Stimulated activated CD4-positive, alpha-beta T cell treated with anti-CD3 and anti-CD28 coated beads, Interleukin-1b, Interleukin-23, amount 100 ng/mL, for 1 hour (primary cell): ENCODE measurements at places on chromosomes 1 and 21.

- no peak for DNase-seq
Observed at GRCh38 chr1:63512584-63512983, 10.4 kb downstream of the ITGB3BP start.

DNA sequence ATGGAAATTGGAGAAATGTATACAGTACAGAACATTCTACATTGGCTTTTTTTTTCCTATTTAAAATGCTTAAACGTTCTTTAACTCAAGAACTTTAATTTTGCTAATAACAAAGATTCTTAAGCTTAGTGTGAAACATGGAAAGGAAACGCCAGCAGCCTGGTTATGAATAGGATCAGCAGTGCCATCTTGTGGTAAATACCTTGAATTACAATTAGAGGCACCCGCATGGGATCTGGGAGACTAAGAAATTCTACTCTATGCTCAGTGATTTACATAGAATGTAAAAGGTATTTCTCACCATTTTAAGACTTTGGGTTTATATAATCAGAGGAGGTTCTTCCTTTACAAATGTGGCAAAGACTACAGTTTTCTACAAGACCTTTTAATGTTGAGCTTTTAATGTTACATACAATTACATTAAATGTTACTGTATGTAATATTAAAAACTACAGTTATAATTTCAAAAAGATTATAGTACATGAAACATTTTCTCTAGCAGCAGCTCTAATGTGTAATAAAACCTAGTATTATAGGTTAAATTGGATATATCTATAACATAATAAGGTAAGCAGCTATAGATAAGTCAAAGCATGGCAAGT is 32.1 kb upstream of the APOBEC4 start:
- no peak for DNase-seq

GRCh38 chr1:16286122-16286521 is 49.1 kb upstream of the CPLANE2 start:
- no peak for DNase-seq

- DNase-seq = no peak
Observed at GRCh38 chr1:234929369-234929768, 199.3 kb downstream of the TOMM20 start.

DNA sequence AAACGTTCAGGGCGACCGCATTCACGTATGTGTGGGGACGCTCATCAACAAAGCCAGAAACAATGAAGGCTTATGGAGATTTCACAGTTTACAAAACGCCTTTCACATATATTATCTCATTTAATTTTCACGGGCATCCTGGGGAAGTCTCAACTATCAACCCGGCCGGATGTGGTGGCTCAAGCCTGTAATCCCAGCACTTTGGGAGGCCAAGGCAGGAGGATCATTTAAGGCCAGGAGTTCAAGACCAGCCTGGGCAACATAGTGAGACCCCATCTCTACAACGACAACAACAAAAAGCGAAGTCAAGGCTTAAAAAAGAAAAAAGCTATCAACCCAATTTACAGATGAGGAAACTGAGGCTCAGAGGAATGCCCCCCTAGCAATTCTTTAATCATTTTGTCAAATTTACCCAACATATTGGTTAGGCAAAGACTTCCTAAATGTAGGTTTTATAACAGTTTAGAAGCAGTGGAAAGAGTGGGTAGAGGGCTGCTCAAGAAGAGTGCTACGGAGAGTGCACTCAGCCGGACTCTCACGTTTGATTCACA is 28.3 kb downstream of the SLC66A1 start:
- no peak for DNase-seq

- DNase-seq = no peak
Observed at GRCh38 chr1:173248247-173248940, 41.3 kb upstream of the TNFSF4 start.

DNA sequence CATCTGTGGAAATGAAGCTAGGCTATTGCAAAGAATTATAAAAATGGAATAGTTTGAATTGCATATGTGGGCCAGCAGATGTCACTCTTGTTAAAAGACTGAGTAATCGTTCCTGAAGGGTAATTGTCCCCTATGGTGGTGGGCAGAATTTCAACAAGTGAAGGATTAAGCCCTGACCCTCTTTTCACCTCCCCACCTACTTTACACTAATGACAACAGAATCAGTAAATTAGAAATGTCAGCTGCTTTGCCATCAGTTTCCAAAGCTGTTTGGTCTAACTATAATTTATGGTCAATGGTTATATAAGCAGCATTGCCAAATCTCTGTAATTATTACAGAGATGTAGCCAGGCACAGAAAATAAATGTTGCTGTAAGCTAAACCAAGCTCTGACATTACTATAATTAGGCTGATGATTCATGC is 898.6 kb downstream of the AMY1C start:
- no peak for DNase-seq

DNA sequence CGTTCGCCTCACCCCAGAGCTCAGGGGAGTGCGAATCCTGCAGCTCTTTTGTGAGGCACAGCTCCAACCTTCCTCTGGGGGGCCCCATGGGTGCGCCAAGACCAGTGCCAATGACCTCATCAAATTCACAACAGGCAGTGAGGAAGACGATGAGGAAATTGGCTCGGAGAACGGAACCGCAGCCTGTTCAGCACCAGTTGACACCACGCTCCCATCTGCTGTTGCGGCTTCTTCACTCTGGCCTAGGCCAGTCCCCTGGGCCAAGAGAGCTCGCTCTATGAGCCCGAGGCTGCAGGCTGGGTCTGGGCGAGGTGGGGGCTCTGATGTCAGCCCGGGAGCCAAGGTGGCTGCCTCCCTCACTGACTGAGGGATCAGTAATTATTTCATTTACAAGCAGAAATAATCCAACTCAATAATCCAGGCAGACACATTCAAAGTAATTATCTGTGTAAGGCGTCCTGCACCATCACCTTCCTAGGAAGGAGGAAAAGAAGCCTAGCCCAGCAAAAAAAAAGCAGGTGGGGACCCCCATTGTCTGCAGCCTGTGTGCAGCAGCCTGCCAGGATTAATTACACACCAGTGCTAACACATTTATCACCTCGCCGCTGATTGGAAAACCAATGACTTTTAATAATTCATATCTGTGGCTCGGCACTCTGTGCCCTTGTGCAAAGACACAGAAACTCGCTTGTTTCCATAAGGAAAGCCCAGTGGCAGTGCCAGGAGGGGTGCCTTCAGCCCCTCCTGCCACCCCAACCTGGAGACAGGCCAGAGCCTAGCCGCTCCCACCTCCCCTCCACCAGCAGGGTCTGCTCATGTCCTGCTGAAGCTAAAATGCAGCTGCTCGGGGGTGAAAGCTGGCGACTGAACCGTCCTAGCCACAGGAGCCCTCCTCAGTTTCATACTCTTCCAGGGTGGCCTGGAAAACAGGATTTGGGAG is 1.9 kb downstream of the PLEKHA6 start:
- no peak for DNase-seq

DNA sequence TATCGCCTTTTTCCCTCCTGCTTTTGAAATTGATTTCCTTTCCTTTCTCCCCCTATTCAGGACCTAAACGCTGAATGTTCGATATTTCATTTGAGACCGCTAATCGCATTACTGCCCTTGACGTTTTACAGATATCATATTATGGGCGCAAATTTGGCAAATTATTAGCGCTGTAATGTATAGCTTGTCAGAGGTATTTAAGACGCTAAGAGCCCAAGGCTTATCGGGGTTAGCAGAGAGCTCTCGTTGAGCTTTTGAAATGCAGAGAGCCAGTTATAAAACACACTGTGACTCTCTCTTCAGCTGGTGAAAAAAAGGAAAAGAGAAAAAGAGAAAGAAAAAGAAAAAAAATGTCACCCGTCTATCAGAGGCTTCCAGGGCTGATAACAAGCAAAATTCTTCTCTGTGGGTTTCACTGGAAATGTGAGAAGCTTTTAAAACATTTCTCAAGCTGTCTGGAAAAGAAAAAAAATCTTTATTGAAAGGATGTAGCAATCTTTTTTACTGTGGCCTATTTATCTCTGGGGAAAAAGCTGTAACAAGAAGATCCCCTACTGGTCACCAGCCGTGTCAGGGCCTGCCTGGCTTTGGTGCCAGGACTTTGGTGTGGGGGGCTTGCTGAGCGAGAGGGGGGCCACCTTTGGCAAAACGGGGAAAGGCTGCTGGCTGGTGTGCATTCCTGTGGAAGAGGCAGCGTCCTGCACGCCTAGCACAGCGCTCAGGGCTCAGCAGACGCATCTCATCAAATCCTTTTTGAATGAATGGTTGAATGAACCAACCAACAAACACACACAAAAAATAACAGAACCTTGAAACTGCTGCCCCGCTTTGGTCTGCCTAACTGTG is 119.8 kb downstream of the RNF220 start:
- no peak for DNase-seq

GRCh38 chr1:187037973-187038553 is 209.3 kb downstream of the PLA2G4A start:
- no peak for DNase-seq

GRCh38 chr1:228964178-228965089 is 229.2 kb downstream of the RHOU start:
- DNase-seq = no peak

- DNase-seq = no peak
Observed at GRCh38 chr1:66446261-66447001, 87.5 kb upstream of the SGIP1 start.

DNA sequence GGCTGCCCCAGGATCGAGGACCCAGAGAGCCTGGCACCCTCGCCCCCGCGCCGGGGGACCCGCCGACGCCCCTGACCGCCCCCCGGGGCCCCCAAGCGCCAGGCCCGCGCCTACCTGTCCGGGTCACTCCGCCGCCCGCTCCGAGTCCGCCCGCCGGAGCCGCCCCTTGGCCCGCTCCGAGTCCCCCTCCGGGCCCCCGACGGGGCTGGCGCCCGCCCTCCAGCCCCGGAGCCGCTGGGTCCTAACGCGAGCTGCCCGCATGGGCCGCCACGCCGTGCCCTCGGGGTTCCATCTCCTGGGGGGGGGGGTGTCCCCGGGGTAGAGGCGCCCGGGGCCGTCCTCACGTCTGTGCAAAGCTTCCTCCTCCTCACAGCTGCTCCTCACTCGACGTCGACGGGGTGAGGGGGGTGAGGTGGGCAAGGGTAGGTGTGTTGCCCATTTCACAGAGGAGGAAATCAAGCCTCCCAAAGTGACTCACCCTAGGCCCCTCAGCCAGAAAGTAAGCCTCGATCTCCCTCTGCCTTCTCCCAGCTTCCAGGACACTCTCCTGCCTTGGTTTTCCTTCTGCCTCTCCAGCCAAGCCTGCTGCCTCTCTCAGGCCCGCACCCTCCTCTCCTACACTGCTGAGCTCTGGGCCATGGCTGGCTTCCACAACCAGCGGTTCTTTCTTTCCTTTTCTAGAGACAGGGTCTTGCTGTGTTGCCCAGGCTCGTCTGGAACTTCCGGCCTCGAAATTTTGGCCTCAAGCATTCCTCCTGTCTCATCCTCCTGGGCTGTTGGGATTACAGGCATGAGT is at the start of gene MFAP2:
MFAP2 (minus strand) TSS at position 148 of the 796 bp plus-strand sequence. CDS start 2,347 bp downstream, outside the sequence.
- DNase-seq = no peak

DNA sequence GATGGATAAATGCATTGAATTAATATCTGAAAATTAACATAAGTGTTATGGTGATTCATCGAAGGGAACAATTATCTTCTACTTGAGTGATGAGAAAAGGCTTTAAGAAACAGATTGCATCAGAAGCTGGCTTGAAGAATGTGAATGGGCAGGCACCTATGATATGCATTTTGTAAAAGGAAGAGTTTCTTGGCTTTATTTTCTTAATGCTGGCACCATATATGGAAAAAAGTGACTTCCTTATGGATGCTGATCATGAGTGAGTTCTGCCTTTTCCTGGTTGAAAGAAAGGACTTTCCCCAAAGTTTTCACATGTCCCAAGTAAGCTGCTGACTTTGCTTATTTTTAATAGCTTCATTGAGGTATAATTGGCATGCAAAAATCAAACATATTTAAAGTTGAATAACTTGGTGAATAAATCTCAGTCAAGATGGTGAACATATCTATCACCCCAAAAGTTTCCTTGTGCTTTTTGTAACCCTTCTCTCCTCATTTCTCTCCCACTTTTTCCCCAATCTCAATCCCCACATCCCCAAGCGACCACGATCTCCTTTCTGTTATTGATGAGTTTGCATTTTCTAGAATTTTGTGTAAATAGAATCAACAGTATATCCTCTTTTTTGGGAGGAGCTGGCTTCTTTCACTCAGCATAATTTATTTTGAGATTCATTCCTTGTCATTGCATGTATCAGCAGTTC is 74.2 kb downstream of the SPATA46 start:
- no peak for DNase-seq

- DNase-seq = no peak
Observed at GRCh38 chr1:59431566-59432294, 134.8 kb downstream of the FGGY start.

DNA sequence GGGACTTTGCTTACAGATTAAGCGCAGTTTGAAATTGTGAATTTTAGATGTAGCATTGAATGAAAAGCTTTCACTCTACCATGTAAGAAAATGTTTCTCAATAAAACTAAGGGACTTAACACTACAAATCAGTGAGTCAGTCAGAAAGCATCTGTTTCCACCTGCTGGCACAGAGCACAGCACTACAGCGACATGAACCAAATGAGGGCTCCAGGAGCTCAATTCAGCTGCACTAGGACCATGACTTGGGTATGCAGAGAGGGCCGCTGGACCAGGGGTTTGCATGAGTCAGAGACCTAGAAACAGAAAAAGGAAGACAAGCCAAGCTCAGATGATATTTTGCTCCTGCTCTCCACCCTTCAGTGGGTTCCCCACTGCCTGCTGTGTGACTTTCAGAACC is 5.2 kb downstream of the SUSD4 start:
- no peak for DNase-seq

DNA sequence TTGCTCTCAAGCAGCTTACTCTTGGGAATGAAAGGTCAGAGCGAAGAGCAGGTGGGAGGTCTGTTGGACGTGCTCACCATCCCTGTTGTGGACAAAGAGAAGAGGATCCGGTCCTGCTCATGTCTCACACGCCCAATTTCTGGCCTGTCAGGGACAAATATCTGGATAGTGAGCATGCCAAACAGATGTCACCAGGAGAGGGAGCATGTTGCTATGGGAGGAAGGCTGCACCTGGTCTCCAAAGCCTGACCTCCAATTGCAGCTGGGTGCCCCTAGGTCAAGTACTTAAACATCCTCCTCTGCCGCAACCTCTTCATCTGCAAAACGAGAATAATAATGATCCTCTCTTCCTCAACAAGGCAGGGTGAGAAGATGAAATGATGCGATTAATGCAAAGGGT is 53.4 kb downstream of the DMRTA2 start:
- no peak for DNase-seq

DNA sequence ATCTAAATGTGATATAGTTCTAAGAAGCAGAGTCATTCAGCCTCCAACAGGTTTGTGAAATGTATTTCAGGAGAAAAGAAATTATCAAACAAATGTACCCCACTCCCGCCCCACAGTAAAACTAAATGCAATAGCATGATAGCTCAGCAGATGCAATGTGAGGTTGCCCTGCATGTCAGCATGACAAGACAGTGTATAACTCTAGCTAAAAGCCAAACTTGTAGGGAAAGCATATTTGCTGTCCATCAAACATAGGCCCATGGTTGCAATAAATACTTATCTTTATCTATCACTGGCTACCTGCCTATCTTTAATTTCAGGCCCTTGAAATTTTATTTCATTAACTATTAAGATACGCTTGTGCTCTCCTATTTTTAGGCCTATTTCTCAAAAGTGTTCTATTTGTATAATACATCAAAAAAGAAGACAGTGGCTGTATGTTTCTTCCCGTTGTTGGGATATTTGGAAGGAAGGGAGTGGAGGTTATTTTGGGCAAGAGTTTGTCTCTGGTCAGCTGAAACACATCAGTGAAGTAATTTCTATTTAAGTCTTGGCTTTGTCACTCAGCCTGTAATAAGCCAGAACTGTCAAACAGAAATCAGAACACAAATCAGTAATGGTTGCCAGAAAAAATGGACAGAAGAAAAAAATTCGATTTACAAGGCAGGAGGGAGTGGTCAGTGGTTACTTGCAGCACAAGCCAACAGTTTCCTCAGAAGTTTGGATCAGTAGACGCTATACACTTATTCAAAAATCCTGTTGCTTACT is 307.4 kb upstream of the ADGRL2 start:
- DNase-seq = no peak
